ENCODE measurements at places on chromosomes 6 and 20. TPM values are rescaled to one million over a fixed set of nuclear protein-coding genes. Genes with fewer than 3 reads are reported as not detected.

Gene GSTA3
- total RNA-seq: not detected

GRCh38 chr6:36766399-36766945 lies 68.8 kb downstream of the RAB44 start:
- no peak for DNase-seq

DNA sequence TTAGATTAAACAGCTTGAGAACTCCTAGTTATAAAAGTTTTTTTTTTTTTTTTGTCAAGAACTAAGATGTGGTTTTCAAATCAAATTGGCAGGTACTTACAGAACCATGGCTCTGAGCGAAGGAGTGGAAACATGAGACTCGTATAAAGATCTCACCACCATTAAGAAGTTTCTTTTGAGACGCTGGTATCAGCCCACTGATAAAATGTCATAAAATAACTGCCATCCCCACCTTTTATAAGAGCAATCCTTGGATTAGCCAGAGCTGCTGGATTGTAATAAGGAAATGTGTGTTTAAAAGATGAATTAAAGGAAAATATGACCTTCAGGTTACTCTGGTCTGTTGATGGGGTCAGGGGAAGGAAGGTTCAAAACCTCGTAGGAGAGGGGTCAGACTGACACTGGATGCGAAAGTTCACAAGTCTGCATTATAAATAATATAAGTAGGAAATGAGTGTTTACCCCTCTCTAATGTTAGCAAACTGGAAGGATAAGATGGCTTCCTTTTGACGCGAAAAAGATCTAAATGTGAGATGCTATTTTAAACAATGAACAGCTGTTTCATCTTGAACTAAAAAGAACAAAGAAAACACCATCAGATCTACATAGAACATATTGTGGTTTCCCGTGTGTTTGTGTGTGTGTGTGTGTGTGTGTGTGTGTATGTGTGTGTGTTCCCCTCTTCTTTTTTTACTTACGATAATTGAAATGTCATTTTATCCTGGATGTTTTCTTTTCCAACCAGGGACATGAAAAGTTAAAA lies 386.8 kb upstream of the JAG1 start:
- DNase-seq: no peak

DNA sequence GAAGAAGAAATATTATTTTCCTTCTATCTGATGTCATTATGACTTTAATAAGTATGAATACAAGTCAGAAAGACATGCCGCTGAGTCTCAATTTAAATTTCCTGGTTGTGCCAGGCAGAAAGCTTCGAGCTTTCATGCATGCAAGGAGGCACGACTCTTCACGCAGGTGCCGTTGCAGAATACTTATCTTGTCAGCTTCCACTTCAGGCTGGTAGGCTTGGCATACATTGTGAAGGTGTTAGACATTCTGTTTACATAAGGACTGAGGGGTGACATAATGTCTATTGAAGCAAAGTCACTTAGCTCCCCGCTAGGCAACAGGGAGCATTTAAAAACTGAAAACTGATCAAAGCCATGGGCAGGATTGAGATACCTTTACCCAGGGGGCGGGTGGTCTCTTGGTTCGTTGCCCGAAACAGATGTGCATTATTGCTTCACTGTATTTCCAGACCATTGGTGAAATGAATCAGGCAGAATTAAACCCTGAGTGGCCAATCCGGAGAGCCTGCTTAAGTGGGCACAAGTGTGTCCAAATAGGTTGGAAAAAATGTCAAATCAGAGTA lies 16.4 kb downstream of the BMP6 start:
- no peak for DNase-seq

- DNase-seq: no peak
These were observed 64.5 kb upstream of the STX16 start for GRCh38 chr20:58586565-58587093.

Gene PSMG4
- 43.3 TPM for total RNA-seq

DNA sequence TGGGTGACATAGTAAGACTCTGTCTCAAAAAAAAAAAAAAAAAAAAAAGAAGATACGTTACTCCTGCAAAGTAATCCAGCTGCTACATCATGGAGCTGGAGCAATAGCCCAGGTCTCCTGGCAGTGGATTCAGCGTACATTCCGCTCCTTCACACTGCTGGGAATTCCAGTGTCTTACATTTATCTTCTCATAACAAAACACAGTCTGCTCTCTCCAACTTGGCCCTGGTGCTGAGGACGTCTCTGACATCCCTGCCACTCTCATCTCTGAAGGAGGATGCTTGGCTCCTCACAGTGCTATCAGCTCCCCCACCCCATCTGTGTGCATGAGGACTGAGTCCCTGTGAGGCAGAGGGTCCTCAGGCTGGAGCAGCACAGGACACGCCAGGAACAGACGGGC lies 529.8 kb downstream of the CD83 start:
- DNase-seq: no peak

DNA sequence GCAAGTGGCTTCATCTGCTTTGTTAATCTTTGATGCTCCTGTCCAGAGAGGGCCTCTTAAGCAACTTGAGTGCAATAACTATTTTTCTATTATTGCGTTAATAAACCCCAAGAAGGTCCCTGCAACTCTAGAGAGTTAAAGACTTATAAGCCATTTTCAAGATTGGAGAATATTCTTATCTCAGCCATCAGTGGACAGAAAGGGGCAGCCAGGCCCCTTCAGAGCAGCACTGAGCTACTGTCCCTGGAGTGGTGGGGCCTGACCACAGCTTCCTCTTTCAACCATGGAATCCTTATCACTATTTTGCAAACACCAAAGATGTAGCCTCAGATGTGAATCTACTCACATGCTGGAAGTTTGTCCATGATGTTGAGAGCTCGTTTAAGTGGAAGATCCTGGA lies 2.8 kb upstream of the MAS1L start:
- DNase-seq: no peak

Gene C20orf173
- not detected for total RNA-seq

- no peak for DNase-seq
These were observed 450.2 kb downstream of the CBLN4 start for GRCh38 chr20:55555075-55555650.

- no peak for DNase-seq
These were observed 17.3 kb downstream of the PHACTR1 start for GRCh38 chr6:12733876-12734275.

DNA sequence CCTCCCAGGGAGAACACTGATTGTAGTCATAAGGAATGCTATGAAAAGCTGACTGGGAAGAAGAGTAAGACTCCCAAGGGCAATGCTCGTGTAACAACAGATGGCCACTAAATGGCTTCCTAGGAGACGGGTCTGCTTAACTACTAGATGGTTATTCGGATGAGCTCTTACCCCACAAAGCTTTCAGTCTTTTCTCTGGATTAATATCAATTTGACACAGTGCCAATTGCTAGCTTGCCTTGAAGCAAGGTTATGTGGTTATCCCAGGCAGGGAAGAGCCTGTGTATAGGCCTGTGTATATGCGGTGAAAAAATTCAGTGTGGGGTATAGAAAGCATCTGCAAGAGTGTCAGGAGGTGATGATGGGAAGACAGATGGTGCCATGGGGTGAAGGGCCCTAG lies 86.4 kb upstream of the NOX3 start:
- DNase-seq: no peak

Gene EEF1A2
- total RNA-seq: 2.5 TPM

DNA sequence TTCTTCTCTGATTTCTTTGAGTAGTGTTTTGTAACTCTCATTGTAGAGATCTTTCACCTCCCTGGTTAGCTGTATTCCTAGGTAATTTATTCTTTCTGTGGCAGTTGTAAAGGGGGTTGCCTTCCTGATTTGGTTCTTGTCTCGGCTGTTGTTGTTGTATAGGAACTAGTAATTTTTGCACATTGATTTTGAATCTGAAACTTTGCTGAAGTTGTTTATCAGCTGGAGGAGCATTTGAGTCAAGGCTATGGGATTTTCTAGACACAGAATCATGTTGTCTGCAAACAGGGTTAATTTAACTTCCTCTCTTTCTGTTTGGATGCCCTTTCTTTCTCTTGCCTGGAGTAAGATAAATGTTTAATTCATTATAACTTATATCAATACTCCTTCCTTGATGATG lies 86.4 kb downstream of the OLIG3 start:
- DNase-seq: no peak

DNA sequence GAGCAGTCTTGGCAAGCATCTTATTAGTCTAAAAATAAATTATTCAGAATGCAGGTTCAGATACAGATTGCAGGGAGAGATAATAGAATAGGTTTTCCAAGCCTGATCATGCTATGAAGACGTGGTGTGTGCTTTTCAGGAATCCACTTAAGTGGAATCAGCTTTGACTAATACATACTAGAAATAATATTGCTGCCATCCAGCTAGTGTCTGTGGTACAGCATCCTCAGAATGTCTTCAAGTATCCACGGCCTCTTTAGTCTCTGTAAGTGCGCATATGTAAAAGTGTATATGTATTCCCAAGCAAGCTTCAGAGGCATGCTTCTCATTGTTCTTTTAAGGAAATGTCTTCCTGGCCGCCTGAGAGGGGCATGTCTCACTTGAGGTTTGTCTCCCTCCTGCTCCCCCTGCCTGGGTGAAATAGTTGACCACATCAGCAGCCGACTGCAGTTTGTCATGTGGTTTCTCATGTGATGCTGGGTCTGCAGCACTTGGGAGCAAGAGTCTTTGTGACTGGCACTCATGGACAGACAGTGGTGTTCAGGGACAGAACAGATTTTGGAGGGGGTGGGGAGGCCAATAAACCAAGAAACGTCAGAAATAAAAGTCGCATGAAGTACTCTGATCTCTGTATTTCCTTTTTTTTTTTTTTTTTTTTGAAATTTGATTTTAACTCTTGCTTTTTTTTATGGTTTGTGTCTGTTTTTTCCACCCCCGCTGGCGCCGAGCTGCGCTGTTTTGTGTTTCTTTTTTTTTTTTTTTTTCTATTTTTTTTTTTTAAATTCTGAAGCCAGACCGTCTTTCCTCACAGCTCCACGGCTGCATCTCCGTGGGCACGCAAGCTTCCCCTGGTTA lies 150.8 kb downstream of the PRL start:
- DNase-seq: no peak
